ENCODE measurements at places on chromosomes 6 and 20.

GRCh38 chr6:6006006-6006427 lies 708 bp downstream of the NRN1 start:
- no peak for DNase-seq

DNA sequence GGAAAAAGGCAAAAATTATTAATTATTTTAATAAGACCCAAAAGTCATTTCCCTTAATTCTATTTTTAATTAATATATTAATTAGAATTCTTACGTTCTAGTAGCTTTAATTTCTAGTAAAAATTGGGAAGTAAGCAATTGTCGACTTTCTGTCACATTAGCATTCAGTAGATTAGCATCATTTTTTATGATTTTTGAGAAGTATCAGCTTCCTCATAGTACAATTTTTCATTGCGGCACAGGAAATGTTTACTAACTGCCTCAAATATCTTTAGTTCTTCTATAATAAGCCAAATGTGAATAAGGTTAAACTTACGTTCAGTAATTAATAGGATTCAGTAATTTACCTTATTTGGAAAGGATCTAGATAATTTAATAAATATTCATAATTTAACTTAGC lies 687.4 kb downstream of the EPM2A start:
- DNase-seq, result no peak

GRCh38 chr6:145143379-145143778 lies 591.9 kb downstream of the EPM2A start:
- DNase-seq, result no peak

DNA sequence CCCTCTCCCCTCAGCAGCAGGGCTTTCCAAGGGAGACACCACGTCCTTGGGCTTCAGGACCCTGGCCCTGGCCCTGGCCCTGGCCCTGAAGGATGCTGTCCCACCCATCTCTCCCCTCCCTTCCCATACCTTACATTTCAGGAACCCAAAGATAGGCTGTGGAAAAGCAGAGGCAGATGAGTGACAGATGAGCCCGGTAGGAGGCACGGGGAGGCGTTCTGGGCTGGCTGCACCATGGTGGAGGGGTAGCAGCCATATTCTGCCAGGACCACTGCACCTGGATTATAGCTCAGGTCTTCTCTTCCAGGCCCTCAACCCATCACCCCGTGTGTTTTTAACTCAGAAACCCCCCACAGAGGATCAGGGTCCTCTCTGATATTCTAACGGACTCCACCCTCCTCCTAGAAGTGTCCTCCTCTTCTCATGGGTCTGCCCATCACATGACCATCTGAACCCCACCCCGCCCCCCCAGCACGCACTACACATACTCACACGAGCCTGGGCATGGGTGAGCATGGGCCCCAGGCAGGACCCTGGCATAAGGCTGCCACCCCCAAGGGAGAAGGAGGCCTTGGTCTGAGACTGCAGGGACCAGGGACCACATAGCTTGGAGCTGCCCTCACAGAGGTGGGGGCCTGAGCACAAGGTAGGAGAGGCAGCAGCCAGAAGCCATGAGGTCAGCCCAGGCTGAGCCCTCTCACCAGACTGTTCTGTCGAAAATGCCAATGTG lies 220.8 kb upstream of the CDH4 start:
- DNase-seq, result no peak

DNA sequence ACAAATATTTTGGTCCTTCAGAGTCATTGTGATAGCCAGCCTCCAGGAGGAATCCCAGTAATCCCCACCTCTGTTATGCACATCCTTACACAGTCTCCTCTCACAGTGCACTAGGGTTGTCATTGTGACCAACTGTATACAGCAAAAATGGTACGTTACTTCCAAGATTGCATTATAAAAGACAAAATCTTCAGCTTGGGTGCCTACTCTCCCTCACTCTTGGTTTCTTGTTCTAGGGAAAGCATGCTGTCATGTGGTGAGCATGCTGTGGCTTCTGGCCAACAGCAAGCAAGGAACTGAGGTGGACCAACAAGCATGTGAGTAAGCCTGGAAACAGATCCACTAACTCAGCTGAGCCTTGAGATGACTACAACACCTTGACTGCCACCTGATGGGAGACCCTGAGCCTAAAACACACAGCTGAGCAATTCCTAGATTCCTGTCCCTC lies 130.1 kb upstream of the DST start:
- peak; percentile 38 for DNase-seq

DNA sequence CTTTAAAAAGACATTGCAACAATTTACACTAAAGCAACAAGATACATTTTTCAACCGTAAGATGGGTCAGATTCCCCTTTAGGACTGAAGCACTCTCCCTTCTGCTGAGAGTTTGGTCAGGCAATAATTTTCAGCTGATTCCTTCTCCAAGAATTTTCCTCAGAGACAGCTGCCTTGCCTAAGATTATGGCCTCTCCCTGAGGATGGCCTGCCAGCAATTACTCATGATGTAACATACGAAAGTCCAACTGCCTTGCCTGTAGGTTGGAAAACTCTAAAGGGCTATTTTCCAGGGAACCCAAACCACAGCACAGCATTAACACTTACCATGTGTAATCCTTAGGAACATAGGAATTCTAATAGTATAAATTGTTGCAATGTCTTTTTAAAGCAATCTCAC lies 229.1 kb upstream of the FLRT3 start:
- peak; percentile 16 for DNase-seq

DNA sequence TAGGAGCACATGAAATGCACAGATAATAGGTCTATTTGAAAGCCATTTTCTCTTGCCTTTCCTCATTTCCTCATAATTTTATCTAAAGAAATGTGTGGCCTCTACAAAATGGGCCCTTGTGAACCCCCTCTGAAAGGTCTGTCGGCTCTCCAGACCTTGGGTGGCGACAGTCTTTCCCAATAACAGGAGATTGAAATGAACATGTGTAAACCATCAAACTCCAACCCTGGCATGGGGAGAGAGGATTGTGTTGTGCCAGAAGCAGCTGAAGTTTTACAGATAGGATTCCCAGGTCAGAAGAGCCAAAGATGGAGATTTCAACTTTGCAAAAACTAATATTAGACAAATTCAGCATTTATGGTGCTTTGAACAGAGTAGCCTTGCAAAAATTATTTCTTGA lies 277.1 kb upstream of the ECI2 start:
- DNase-seq, result no peak

GRCh38 chr6:109449064-109449794 lies 6.3 kb downstream of the MICAL1 start:
- no peak for DNase-seq

- no peak for DNase-seq
These were observed 748.2 kb upstream of the NRSN1 start for GRCh38 chr6:23377830-23378229.

GRCh38 chr6:12403947-12404647 lies 113.9 kb downstream of the EDN1 start:
- no peak for DNase-seq

DNA sequence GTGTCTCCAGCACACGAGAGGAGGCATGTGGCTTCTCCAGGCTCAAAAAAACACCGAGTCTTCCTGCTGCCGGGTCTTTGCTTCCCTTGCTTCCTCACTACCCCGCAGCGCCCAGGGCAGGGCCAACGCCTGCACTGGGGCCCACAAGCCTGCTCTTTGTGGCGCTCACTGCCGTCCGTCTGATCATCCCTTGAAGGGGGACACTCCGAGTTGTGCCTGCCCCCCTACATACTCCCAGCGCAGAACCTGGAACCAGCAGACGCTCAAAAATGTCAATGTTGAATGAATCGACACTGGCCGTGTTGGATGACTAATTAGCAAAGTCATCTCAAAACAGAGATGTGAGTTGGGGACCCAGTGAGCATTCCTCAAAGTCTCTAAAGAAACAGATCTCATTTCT lies 8.1 kb upstream of the ARFGAP1 start:
- DNase-seq, result no peak

DNA sequence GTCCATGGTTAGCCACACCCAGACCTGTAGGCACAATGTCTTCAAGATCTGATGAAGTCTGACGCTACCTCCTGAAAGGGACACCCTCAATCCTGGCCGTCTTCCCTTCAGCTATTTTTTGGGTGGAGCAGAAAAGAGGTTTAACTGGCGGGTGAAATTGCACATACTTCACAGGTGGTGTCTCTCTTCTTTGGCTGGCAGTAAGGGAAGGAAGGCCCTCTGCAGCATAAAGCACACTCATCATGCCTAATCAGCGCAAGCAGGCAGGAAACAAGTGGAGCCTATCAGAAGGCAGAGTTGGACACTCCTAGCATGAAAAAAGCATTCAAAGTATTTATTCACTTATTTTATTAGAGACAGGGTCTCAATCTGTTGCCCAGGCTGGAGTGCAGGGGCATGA lies 32.9 kb downstream of the PNLDC1 start:
- no peak for DNase-seq

- DNase-seq, result no peak
These were observed 18.3 kb upstream of the GTSF1L start for GRCh38 chr20:43744966-43745730.

DNA sequence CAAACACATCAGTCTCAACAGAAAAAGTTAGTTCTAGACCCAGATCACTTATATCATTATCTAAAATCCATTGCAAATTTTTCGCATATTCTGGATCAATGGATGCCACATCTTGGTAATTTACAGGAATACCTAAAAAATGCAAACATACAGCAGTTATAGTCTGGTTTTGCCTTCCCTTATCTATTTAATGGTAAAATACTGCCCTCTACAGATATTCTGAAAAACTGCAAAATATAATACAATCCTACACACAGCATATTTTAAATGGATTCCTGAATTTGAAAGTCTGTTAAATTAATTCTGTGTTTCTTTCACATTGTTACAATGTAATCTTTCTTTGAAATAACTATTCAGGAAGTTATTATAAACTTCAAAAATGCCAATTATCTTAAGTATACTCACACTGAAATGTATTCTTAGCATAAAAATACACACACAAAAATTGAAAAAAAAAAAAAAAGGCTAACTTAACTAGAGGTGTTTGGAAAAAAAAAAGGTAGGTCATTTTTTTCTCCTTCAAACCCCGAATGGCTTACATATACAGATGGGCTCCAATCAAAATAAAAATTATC lies 88.4 kb downstream of the HACE1 start:
- DNase-seq, result no peak

- no peak for DNase-seq
These were observed at the start of gene BPI for GRCh38 chr20:38303908-38304379. BPI (plus strand) TSS chr20:38304156; CDS start chr20:38304224, 68 bp downstream.

DNA sequence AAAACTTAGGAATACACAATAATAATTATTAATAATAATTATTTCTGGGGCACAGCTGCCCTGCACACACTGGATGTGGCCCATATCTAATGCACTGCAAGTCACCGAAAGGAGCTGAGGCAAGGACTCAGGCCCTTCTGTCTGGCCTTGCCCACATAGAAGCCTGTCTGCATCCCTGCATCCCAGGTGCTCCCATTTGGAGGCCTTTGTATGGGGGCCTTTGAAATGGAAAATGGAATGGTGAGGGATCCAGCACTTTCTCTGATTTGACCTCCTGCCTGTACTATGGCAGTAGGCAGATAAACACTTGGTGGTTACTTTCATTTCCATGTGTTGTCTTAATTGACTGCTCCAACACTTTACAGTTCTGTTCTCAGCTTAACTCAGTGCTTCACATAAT lies 75.7 kb upstream of the PTCHD4 start:
- no peak for DNase-seq

DNA sequence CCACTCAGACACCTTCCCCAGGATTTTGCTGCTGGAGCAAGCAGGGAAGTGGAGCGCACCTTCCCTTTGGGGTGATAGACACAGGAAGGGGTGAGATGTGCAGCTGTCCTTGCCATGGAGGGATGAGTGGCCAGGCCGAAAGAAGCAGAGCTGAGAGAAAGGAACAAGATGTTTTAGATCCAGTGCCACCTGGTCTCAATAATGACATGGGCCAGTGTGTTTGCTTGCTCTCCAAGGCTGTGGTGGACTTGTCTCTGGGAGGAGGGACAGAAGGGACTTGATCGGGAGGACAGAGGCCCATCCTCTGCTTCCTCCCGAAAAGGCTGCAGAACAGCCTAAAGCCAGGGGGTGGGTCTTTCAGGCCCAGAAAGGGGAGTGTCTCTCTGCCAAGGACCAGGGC lies 61.7 kb upstream of the CCDC167 start:
- DNase-seq, result no peak

- DNase-seq, result no peak
These were observed 80.6 kb downstream of the GJA10 start for GRCh38 chr6:89974834-89975233.

GRCh38 chr6:12490904-12491571 lies 200.9 kb downstream of the EDN1 start:
- DNase-seq, result peak; percentile 83

DNA sequence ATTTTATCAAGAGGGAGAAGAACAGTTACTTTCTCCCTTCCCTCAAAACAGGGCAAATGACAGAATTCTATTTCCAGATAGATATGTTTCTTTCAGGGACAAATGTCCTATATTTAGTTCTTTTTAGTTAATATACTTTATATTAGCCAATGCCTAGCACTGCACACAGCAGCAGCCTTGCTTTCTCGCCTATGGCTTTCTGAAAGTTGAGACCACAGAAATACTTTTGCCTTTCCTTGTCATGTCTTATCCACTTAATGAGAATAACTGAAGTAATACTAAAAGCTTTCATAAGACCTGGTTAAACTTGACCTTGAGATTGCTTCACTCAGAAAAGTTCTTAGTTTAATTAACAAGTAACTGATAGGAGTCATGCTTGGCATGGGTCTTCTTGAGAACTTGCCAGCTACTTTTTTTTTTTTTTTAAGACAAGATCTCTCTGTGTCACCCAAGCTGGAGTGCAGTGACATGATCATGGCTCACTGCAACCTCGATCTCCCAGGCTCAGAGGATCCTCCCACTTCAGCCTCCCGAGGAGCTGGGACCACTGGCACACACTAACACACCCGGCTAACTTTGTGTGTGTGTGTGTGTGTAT lies 159.3 kb downstream of the CDKAL1 start:
- peak; percentile 50 for DNase-seq

DNA sequence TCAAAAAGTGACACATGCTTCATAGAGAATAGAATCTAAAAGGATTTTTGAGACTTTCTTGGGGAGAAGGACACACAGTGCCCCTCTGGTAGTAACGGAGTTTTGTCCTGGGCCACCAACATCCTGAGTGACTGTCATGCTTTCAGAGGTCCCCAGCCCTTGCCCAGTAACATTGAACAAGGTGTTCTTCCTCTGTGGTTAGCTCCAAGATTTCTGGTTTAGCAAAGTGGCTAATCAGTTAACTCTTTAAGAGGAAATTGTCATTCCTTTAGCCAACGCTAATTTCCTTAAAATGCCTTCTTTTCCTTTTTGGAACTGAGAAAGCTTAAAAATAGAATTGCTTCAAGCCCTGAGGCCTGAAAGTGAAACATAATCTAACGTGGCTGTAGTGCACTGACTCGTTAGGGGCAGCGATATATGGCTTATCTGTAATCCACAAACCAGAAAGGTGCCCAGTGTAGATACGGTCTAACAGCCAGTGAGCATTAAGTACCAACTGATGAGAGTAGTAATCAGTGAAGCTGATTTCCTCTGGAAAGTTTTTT lies 7.8 kb downstream of the E2F3 start:
- no peak for DNase-seq

GRCh38 chr20:35312318-35312717 lies 20.1 kb upstream of the FAM83C start:
- DNase-seq, result peak; percentile 87

DNA sequence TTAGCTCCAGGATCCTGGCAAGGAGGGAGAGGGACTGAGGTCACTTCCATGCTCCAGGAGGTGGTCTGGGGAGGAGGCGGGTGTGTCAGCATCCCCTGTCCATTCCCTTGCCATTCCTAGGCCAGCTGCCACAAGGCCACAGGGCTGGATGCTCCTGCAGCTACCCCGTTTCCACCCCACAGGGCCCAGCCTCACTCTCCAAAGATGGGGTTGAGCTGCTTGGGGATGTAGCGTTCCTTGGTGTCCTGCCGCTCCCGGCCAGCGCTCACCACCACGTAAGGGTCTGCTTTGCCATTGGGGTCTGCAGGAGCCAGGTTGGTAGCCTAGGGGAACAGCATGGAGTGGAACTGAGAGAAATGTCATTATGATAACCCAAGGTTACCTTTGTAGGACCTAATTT lies 23.0 kb downstream of the ERGIC3 start:
- DNase-seq, result no peak

Data from AG04449 (cell line).